ENCODE measurements at places on chromosomes 7 and 10. TPM values are rescaled to one million over a fixed set of nuclear protein-coding genes. Genes with fewer than 3 reads are reported as not detected.

- peak; percentile 66 for DNase-seq
Measured at GRCh38 chr7:37833107-37833817, 15.1 kb upstream of the NME8 start.

GRCh38 chr7:13904689-13905088 lies 84.8 kb downstream of the ETV1 start:
- DNase-seq: no peak

The ARPC1A gene
- 98.7 TPM for total RNA-seq

DNA sequence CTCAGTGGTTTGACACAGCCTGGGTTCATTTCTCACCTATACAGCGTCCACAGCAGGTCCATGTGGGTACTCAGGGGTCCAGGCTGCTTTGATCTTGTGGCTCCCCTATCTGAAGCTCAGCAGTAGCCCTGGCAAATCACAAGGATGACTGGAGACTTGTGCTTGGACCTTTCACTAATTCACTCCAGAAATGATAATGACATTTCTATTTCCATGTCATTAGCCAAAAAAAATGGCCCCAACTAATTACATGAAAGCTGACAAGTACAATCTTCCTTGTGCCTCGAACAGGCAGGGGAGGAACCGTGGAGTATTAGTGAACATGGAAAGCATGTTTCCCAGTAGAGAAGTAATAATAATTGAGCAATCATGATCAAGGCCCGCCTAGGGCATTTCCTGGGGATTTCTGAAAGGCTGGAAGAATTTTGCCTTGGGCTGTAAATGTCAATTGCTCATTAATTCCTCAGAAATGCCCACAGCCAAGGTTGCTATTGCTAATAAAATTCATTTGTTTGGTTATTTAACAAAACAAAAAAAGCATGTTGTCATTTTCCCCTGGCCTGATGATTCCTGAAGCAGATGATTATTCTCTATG lies 586.1 kb downstream of the SDK1 start:
- DNase-seq: no peak
